ENCODE measurements at places on chromosomes 16 and 17.

GRCh38 chr16:65021852-65022595 is 99.8 kb downstream of the CDH11 start:
- no peak for DNase-seq

DNA sequence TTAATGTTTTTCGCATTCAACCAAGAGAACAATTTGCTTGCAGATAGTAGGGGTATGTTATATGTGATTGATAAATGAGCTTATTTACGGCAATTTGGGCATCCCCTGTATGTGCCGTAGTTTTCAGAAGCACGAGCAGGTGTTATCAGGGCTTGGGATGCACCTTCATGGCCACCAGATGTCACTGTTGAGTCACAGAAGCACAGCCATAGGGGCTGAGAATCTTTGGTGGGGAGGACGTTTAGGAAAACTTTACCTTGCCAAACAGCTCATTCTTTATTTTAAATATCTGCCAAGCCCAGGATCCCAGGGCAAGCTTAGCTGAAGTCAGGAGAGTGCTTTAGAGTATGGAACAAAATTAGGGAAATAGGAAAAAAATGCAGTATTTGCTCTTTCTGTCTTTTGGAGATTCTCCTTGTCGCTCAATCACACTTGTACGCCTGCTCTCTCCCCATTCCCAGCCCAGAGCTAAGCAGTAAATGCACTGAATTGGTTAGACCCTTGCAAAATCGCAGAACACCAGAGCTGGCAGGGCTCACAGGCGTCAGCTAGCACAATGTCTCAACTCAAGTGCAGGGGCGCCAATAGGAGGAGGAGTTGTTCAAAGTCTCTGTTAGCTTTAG is 93.6 kb upstream of the MPHOSPH6 start:
- DNase-seq = peak; percentile 31

DNA sequence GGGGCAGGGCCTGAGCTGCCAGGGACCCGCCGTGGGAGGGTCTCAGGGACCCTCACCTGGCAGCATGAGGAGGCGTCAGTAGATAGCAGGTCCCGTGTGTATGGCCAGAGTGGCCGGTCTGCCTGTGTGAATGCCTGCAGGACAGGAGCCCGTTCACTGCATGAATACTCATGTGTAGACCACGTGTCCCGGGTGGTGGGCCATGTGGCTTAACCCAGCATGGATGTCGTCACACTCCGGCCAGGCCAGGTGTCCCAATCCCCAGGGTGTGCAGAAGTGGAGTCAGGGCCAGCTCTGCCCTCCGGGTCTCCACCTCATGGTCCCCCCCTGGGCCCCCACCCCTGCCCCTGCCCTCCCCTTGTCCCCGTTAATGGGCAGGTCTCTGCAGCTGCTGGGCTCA is 53.7 kb downstream of the BAHCC1 start:
- DNase-seq = no peak

DNA sequence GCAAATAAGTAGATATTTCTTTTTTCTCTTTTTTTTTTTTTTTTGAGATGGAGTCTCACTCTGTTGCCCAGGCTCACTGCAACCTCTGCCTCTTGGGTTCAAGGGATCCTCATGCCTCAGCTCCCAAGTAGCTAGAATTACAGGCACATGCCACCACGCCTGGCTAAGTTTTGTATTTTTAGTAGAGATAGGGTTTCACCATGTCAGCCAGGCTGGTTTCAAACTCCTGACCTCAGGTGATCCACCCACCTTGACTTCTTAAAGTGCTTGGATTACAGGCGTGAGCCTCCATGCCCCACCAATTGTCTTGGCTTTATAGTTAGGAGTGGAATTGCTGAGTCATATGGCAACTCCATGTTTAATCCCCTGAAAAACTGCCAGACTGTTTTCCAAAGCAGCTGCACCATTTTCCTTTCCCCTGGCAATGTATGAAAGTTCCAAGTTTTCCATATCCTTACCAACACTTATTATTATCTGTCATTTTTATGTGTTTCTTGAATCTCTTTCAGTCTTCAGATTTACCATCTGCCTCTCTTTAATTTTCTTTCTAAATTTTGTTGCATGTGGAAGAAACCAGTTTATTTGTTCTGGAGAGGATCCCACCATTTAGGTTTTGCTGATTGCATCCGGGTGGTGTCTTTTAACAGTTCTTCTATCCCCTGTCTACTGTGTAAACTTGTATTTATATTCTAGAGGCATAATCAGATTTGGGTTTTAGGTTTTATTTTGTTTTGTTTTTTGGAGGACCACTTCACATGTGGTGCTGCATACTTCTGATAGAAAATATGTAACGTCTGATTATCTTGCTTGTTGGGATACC is 9.9 kb upstream of the CES3 start:
- DNase-seq = no peak

- DNase-seq = peak; percentile 58
These were observed 85.0 kb upstream of the MED9 start for GRCh38 chr17:17391668-17392370.

GRCh38 chr17:27413792-27414191 is 42.5 kb upstream of the KSR1 start:
- DNase-seq = no peak

DNA sequence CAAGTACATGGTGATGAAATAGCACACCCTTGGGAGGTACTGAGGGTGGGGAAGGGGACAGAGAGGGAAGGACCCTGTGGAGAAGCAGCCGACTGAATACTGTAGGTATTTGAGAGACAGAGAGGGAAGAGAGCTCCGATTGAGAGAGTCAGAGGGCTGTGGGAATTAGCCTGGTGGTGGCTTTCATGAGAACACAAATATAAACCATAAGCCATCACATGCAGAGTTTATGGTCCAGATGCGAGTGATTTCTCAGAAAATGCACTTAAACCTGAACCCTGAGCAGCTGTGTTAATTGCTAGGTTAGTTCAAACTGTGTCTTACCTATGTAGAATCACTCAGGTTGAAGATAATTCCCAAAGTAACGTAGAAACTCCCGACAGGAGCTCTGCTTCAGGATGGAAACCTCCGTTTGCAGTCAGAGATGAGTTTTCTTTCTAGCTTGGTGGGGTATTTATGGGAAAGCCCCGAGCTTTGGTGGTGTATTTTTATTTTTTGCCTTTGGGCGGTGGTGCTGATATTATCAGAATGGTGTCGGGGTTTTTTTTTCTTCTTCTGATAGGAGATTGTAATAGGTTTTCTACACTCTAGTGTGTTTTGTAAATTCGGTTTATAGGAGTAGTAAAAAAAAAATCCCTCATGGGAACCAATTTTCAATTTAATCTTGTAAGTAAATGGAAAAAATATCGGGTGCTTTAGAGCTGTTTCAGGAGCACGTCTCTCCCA is 184.9 kb upstream of the CACNG5 start:
- DNase-seq = no peak

DNA sequence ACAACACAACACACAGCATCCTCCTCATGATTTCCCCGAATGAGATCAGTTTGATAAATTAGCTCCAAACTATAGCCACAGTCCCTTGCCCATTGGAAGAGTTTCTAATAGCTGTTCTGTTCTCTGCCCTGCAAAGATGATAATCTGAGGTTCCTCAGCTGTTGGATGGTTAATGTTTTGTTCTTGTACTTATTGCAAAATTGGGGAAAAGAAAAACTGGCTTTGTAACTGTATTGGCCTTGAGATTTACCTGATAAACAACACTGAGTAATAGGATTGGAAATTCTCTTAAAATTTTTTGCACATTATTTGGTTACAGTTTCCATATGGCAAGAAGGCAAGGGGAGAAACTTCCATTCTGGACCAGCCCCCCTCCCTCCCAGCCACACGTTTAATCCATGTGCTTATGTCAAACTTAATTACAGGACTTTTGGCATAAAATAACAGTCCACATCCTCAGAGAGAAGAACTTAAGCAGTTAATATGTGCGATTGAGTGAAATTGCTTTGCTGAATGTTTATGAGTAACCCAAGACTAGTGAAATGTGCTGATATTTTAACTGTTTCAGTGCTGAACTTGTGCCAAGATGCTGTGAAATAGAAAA is 119.1 kb upstream of the ZFHX3 start:
- no peak for DNase-seq

DNA sequence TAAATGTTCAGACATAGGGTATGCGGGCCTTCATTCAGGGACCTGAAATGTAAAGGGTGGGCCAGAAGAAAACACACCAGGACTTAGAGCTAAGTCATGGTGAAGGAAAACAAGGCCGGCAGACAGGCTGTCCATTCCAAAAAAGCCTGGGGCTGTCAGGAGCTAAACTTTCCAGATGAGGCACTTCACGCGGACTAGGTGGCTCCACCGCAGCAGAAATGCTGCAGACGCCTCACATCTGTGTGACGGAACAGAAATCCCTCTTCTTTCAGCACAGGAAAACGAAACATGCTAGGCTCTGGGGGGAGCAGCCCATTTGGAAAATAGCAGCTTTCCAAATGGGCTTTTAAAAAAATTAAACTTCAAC is 88.7 kb downstream of the HS3ST3A1 start:
- DNase-seq = no peak

DNA sequence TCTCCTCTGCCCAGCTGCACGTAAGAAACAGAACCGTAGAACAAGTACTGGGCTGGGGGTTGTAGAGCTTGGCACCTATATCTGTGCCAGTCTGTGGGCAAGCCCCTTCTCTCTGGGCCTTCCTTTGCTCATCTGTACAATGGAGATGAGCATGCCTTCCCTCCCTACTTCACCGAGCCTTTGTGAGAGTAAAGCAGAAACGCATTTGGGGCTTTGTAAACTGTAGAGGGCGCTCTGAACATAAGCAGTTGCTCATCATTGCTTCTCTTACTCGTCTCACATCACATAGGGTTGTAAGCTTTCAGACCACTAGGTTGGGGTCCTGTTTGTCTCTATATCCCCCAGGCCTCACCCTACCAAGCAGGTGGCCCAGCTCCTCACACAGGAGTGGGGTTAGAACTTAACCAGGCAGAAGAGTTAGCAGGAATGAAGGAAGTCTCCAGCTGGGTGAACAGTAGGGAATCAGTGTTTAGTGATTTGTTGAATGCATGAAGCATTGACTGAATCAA is 15.1 kb downstream of the SAMD14 start:
- no peak for DNase-seq

DNA sequence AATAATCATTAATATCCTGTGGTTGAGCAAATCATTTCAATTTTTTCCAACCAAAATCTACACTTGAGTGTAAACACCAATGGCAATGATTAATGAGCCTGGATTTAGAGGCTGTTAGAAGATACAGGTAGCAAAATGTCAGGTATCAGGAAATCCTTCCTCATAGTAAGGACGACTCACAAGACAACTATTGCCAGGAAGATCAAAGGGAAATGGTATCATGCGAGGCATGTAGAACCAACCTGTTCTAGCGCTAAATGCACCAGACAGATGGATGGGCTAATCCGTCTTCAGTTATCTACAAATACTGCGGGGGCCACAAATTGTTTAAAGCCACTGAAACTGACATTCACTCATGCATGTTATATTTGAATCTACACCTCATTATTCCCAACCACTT is 28.1 kb downstream of the TOX3 start:
- no peak for DNase-seq

- DNase-seq = no peak
These were observed 775.9 kb upstream of the GOT2 start for GRCh38 chr16:59510008-59510424.

- no peak for DNase-seq
These were observed 9.3 kb downstream of the KCTD5 start for GRCh38 chr16:2691491-2692248.

DNA sequence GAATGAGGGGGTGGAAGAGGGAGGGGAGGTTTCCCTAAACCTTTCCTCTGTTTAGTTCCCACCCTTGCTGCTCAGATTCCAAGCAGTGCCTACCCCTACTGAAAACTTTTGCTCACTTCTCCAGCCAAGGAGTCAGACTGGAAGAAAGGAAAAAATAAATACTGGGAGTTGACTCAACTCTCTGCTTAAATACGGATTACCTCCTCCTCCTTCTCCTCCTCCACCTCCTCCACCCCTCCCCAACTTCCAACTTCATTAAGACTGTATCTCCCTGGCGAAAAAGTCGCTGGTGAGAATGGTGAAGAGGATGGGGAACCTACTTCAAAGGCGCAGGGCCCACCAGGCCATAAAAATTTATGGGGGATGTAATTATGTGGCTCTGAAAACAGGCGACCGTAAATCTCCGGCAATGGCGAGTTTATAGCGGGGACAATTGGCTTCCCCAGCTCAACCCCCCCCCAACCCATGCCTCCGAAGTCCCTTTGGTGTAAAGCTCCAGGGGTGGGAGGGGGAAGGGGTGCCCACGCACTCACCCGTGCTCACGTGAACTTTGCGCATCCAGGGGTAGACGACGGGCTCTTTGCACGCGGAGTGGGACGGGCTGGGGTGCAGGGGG is 712 bp downstream of the HOXB4 start:
- DNase-seq = no peak

DNA sequence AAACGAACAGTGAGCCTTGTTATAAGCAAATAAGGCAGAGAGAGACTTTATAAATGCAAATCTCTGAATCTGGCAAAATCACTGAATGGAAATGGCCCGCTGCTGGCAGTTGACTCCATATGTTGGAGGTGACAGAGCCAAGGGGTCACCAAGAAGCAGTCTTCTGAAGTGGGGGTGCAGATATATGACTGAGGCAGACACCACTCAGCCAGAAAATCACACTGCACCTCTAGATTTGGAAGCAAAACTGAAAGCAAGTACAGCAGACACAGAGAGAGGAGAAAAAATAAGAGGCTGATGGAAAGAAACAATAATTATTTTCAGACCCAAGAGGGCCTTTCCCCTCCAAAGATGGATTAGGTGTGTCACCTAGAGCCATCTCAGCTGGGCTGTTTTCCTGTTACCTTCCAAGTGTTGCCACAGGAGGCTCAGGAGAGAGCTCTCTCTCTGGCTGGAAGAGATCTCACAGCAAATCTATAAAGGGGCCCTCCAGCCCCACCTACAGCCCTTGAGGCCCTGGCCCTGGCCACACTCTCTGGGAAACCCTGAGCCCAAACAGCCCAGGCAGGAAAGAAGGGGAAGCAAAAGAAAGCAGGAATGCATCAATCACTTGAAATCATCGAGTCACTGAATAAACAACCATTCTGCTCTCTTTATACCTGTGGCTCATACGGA is 585.1 kb upstream of the PSMD7 start:
- no peak for DNase-seq

- no peak for DNase-seq
These were observed 9.1 kb upstream of the MAPK8IP3 start for GRCh38 chr16:1696863-1697262.

DNA sequence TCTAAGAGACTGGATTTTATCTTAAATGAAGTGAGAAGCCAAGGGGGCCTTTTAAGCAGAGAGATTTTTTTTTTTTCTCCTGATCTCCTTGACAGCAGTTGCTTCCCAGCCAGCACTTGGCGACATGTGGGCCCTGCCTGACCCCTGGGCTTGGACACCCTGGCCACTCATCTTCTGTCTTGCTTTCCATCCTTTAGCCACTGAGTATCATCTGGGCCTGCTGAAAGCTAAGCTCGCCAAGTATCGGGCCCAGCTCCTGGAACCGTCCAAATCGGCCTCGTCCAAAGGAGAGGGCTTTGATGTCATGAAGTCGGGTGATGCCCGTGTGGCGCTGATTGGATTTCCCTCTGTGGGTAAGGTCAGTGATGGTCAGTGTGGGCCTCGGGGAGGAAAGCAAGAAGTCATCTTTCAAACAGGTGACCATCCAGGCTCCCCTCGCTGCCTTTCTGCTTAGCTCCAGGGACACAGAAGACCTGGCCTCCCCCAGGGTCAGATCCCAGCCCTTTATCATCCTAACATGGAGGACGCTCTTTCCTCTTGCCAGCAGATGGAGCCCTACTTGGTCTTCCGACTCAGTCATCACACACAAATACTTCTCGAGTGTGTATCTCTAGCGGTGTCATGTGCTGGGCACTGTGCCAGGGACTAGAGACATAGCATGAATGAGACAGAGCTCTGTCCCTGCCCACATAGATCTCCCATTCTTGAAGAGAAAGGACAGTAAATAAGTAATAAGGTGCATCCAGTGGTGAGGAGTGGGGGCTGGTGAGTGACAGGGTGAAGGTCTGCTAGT is 6.1 kb downstream of the DRG2 start:
- DNase-seq = no peak

GRCh38 chr16:3121851-3122467 is 9.6 kb downstream of the ZNF205 start:
- DNase-seq = no peak

All from stimulated activated CD4-positive, alpha-beta T cell treated with anti-CD3 and anti-CD28 coated beads, Interleukin-4, amount 100 ng/mL, for 1 hour (primary cell).